ENCODE measurements at places on chromosomes 3 and 15. TPM values are rescaled to one million over a fixed set of nuclear protein-coding genes. Genes with fewer than 3 reads are reported as not detected.

ANKRD63 gene
- total RNA-seq = not detected

COL6A5 gene
- under 0.01 TPM for total RNA-seq

SNX22 gene
- total RNA-seq = 0.17 TPM

NEK11 gene
- total RNA-seq = 14.4 TPM

ARHGAP11A gene
- 13.1 TPM for total RNA-seq

LYSMD2 gene
- total RNA-seq = 7.8 TPM

CYP1A2 gene
- not detected for total RNA-seq

MST1R gene
- total RNA-seq = 1.5 TPM

ALPK3 gene
- 0.50 TPM for total RNA-seq

DNA sequence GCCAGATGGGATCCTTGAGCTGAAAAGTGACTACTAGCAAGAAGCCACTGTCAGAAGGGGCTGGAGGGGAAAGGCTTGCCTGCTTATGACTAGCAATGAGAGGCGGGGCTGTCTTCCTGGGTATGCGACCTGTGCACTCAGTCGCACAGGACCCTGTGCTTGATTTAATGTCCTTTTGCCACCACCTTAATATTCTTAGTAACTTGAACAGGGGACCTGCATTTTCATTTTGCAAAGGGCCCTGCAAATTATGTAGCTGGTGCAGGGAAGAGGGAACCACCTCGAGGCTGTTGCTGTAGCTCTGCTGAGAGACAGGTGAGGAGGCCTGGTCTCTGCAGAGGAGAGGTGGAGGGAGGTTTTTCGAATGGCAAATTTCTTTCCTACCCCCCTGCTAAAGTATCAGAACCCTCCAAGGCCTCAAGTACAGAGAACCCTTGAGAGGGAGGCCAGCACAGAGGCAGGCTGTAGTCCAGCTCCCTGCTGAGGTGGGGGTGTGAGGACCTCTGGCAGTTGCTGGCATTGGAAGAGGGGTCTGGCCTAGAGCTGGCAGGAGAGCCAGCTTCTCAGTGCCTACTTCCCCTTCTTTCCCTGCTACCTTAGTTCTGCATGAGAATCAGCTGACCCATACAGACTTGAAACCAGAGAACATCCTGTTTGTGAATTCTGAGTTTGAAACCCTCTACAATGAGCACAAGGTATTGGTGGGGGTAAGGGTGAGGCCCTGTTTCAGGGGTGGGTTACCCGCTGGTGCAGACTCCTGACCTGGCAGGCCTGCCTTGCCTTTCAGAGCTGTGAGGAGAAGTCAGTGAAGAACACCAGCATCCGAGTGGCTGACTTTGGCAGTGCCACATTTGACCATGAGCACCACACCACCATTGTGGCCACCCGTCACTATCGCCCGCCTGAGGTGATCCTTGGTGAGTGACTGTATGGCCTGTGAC, 11.4 kb downstream of the CLK3 start:
- no peak for DNase-seq
- H3K27me3 ChIP-seq = no peaks in the 10 kb centered on the region
- H3K27ac ChIP-seq = no peak overlapping the region
- no peak overlapping the region for H3K4me3 ChIP-seq
- H3K4me1 ChIP-seq = no peaks in the 10 kb centered on the region

- no peak for DNase-seq
- H3K27me3 ChIP-seq = no peaks in the 10 kb centered on the region
- H3K4me1 ChIP-seq = peaks cover 9% of the 10 kb centered on the region
- no peak overlapping the region for H3K4me3 ChIP-seq
Measured at GRCh38 chr3:58429657-58430056, 4.0 kb downstream of the PDHB start.

- H3K27me3 ChIP-seq = no peaks in the 10 kb centered on the region
- H3K4me1 ChIP-seq = no peaks in the 10 kb centered on the region
- H3K4me3 ChIP-seq = no peak overlapping the region
- H3K27ac ChIP-seq = no peak overlapping the region
Measured at GRCh38 chr15:69012761-69013364, 1.6 kb upstream of the NOX5 start.

DNA sequence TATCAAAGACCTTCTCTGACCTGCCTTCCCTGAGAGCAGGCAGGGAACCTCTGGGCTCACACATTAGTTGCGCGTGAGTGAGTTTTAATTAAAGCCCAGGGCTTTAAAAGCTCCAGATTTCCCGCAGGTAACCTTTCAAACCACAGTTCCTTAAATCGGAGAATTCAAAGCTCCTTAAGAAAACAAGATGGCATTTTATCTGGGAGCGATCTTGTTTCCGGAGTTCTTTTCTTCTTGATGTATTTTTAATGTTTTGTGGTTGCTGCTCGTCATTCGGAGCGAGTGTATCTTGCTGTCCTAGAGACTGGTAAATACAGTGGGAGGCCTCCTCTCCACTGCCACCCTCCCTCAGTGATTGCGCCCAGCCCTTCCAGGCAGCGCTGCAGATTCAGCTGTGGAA, 284.3 kb downstream of the CLSTN2 start:
- DNase-seq = no peak
- no peaks in the 10 kb centered on the region for H3K27me3 ChIP-seq
- H3K4me3 ChIP-seq = no peak overlapping the region
- no peaks in the 10 kb centered on the region for H3K4me1 ChIP-seq
- H3K36me3 ChIP-seq = no peaks in the 10 kb centered on the region

DNA sequence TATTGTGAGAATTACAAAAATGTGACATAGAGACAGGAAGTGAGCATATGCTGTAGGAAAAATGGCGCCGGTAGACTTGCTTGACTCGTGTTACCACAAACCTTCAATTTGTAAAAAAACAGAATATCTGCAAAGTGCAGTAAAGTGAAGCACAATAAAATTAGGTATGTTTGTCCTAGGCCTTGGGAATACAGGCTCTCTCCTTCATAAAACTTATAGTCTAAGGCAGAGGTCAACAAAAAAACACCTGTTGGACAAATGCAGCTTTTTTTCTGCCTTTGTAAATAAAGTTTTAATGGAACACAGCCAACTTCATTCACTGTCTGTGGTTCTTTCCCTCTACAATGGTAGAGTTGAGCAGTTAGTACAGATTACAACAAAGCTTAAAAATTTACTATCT, 216.8 kb upstream of the SATB1 start:
- H3K27ac ChIP-seq = no peak overlapping the region
- H3K36me3 ChIP-seq = no peaks in the 10 kb centered on the region
- no peak for DNase-seq
- H3K27me3 ChIP-seq = no peaks in the 10 kb centered on the region
- H3K4me3 ChIP-seq = no peak overlapping the region
- H3K4me1 ChIP-seq = no peaks in the 10 kb centered on the region

GRCh38 chr3:23490459-23490858, 287.3 kb downstream of the UBE2E2 start:
- no peaks in the 10 kb centered on the region for H3K4me1 ChIP-seq
- no peak overlapping the region for H3K4me3 ChIP-seq
- DNase-seq = peak; percentile 68
- no peak overlapping the region for H3K27ac ChIP-seq
- H3K36me3 ChIP-seq = no peaks in the 10 kb centered on the region

DNA sequence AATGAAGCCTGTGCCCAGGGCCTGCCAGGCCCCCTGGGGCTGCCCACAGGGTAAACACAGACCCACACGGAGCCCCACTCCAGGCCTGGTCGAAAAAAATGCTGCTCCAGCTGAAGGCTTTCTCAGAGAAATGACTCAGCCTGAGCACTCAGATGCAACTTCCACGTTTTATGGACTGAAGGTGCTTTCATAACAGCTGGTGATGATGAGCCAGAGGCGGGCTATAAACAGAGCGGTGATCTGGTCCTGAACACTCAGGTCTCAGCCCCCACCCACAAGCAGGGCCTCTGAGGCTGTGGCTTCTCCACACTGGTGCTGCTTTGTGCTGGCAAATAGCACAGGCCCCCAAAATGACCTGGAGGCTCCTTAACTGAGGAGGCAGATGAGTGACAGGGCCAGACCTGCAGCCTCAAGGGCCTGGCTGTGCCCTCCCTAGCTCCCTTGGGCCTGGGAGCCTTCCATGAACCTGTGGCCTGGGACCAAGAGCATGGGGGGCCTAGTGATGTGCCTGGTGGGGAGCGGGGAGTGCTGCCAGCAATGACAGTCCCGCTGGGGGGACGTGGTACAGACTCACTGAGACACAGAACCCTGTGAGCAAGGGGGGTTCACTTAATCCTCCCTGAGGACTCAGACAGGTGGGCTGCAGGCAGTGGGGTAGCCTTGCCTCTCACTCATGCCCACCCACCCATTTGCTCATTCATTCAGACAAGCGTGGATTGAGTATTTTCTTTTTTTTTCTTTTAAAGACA, 23.0 kb upstream of the FURIN start:
- peak; percentile 87 for DNase-seq
- H3K27ac ChIP-seq = peak overlapping the region; percentile 63
- no peaks in the 10 kb centered on the region for H3K27me3 ChIP-seq
- H3K36me3 ChIP-seq = no peaks in the 10 kb centered on the region
- H3K4me3 ChIP-seq = no peak overlapping the region

DNA sequence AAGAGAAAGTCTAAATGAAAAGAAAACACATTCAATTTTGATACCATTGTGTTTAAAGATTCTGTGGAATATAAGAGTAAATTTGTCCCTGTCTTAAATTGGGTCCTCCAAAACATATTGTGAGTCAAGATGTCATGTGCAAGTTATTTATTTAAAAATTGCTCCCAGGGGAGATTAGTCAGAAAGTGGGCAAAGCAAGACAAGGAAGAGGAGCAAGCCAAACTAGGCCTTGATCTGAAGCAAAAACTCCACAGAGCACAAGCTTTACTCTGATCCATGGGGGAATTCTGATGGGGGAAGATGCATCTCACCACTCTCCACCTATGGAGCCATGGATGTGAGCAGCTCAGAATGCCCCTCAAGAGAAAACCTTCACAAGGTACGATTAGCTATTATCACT, 342.8 kb upstream of the IL12A start:
- no peaks in the 10 kb centered on the region for H3K27me3 ChIP-seq
- DNase-seq = no peak
- H3K27ac ChIP-seq = no peak overlapping the region

- no peak overlapping the region for H3K4me3 ChIP-seq
- no peaks in the 10 kb centered on the region for H3K4me1 ChIP-seq
- DNase-seq = no peak
- no peaks in the 10 kb centered on the region for H3K27me3 ChIP-seq
- no peak overlapping the region for H3K27ac ChIP-seq
- H3K36me3 ChIP-seq = no peaks in the 10 kb centered on the region
Measured at GRCh38 chr3:170539897-170540296, 46.0 kb downstream of the SLC7A14 start.

GRCh38 chr3:126321490-126321889, 35.7 kb downstream of the KLF15 start:
- DNase-seq = no peak
- no peak overlapping the region for H3K27ac ChIP-seq
- H3K36me3 ChIP-seq = no peaks in the 10 kb centered on the region
- no peaks in the 10 kb centered on the region for H3K4me1 ChIP-seq
- H3K4me3 ChIP-seq = no peak overlapping the region

DNA sequence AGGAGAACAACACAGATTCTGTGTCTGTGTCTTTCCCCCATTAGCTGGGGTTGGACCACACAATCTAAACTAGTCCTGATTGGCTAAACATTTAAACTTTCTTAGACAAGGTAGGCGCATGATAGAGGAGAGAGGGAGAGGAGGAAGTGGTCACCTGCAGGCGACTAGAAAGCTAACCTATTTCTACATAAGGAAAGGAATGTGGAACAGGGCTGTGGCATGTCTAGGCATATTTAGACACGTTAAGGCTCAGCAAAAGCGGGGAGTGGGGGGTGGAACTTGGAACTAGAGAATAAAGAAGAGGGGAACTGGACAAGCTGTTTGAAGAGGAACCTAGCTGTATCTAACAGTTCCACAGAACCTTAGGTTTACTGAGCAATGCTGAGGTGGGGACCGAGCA, 12.8 kb downstream of the LRRC28 start:
- no peaks in the 10 kb centered on the region for H3K4me1 ChIP-seq
- DNase-seq = no peak
- no peak overlapping the region for H3K27ac ChIP-seq
- no peaks in the 10 kb centered on the region for H3K27me3 ChIP-seq
- no peak overlapping the region for H3K4me3 ChIP-seq
- H3K36me3 ChIP-seq = no peaks in the 10 kb centered on the region

- peak; percentile 87 for DNase-seq
- H3K27me3 ChIP-seq = peaks cover 1% of the 10 kb centered on the region
- no peak overlapping the region for H3K27ac ChIP-seq
- no peak overlapping the region for H3K4me3 ChIP-seq
- no peaks in the 10 kb centered on the region for H3K4me1 ChIP-seq
Measured at GRCh38 chr15:52227456-52227855, 36.3 kb upstream of the GNB5 start.

DNA sequence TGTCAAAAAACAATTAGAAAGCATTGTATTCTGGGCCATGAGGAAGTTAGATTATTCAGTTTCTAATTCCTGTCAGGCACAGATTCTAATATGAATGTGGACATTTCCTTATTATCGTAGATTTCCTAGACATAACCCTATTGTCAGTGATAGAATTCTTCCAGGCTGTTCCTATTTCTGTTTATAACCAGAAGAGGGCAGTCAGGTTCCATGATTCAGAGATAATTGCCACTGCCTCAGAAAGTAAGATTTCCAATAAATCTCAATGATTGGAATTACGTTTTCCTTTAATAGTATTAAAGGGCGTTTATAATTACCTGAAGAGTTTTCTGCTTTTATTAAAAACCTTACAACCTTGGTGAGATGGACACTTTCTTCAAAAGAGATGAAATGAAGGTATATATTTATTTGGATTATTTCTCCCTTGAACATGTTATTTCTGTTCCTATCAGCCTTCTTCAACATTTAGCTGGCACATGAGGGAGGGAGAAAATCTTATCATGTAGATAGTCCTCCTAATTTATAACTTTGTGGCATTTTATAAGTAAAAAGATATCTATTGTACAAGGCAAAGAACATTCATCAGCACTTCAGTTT, 439.2 kb downstream of the MCTP2 start:
- no peaks in the 10 kb centered on the region for H3K36me3 ChIP-seq
- H3K4me3 ChIP-seq = no peak overlapping the region
- peaks cover 2% of the 10 kb centered on the region for H3K4me1 ChIP-seq
- H3K27ac ChIP-seq = no peak overlapping the region
- DNase-seq = peak; percentile 32

- no peaks in the 10 kb centered on the region for H3K4me1 ChIP-seq
- no peaks in the 10 kb centered on the region for H3K27me3 ChIP-seq
- no peak for DNase-seq
- no peak overlapping the region for H3K27ac ChIP-seq
Measured at GRCh38 chr3:166837535-166837934, 542.6 kb downstream of the ZBBX start.

GRCh38 chr15:65416845-65417416, 5.8 kb downstream of the IGDCC4 start:
- H3K4me3 ChIP-seq = no peak overlapping the region
- H3K4me1 ChIP-seq = peaks cover 3% of the 10 kb centered on the region
- H3K36me3 ChIP-seq = no peaks in the 10 kb centered on the region
- H3K27me3 ChIP-seq = peaks cover 7% of the 10 kb centered on the region
- peak; percentile 52 for DNase-seq
- no peak overlapping the region for H3K27ac ChIP-seq

- H3K27me3 ChIP-seq = no peaks in the 10 kb centered on the region
- no peak overlapping the region for H3K27ac ChIP-seq
- no peak overlapping the region for H3K4me3 ChIP-seq
- DNase-seq = no peak
- H3K36me3 ChIP-seq = no peaks in the 10 kb centered on the region
- H3K4me1 ChIP-seq = peaks cover 3% of the 10 kb centered on the region
Measured at GRCh38 chr3:191414732-191415131, 46.2 kb upstream of the PYDC2 start.

Data from fibroblast of lung (primary cell).